ENCODE measurements at places on chromosomes 6 and 20. TPM values are rescaled to one million over a fixed set of nuclear protein-coding genes. Genes with fewer than 3 reads are reported as not detected.

The KCNB1 gene
- total RNA-seq = 0.02 TPM

The SSTR4 gene
- total RNA-seq = not detected

The LIN28B gene
- total RNA-seq = not detected

The NOX3 gene
- total RNA-seq = not detected

The PPP1R3D gene
- 6.3 TPM for total RNA-seq
